ENCODE measurements at places on chromosomes 11 and 22.
A peak's percentile ranks its signal among the peaks of the same experiment; 100 is the strongest.

DNA sequence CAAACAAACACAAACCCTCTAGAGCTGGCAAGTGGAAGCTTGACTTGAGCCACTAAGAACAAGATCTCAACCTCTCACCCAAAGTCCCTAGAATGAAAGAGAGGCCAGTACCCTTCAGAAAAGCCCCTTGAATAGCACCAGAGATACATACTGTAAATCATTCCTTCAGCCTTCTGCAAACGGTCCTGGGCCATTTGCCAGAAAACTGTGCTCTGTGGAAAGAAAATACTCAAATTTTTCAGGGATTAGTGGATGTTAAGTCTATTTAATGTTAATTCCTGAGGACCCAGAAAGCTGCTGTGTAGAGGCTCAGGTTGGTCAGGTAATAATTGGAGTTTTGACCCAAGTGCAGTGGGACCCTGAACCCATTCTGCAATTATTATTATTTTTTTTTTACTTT is 16.9 kb downstream of the SERPINH1 start:
- DNase-seq = no peak

DNA sequence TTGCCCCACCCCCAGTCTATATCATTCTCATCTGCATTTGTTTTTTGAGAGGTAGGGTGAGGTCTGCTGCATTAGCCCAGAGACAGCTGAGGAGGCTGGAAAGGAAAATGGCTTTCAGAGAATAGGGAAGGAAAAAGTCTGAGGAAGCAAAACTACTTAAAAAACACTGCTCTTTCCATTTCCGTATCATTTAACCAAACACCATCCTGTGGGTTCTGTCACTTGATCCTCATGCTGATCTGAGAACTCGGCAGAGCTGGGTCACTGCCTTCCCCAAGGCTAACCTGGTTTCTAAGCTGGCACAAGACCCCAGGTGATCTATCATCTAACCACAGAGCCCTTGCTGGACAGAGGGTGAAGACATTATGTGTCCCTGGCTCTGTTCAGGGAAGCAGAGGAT is 1.2 kb downstream of the FOLR2 start:
- no peak for DNase-seq

DNA sequence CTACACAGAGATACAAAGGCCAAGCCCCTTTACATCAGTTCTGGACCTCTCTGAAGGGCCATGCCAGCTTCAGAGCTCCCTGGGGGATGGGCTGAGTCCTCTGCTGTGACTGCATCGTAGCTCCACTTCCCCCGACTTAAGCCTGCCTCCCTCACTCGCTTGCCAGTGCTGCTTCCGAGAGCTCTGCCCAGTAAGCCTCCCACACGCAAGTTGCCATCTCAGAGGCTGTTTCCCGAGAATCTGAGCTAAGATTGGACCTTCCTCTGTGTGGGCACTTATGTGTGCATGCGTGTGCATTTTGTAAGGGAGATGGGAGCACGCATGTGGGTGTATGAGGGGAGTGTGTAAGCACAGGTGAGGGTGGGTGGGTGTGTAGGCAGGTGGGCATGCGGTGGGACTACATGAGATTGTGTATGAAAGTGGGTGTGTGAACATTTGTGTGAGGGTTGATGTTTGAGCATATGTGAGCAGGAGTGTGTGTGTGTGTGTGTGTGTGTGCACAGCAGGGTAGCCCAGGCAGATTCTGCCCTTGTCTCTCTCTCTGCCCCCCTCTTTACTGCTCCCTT is 163.0 kb upstream of the SYT13 start:
- no peak for DNase-seq

DNA sequence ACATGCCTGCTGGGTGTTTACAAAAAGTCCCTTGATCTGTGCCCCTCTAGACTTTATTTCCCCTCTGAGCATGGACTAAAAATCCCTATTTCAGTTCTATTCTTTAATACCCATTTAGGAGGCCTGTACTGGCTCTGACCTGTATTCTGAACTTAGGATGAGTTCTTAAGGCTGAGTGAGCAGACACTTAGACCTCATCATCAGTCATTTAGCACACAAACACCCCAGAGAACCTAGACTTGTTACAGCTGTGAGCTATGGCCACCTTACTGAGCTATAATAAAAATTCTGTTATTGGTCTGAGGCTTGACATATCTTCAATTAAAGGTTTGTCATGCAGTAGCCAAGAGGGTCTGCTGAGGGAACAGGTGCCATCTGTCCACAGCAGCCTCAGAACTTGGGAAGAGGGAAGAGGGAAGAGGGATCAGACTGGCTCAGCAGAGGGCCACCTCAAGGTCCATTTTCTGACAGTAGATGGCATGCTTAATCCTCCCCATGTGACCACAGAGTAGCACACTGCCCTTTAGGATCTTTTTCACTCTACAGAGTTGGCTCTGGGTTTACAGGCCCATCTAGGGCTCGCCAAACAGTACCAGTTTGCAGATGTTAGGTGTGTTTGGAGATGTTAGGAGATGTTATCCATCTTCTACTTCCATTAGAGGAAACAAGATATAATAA is 30.2 kb upstream of the RRM1 start:
- DNase-seq = no peak

DNA sequence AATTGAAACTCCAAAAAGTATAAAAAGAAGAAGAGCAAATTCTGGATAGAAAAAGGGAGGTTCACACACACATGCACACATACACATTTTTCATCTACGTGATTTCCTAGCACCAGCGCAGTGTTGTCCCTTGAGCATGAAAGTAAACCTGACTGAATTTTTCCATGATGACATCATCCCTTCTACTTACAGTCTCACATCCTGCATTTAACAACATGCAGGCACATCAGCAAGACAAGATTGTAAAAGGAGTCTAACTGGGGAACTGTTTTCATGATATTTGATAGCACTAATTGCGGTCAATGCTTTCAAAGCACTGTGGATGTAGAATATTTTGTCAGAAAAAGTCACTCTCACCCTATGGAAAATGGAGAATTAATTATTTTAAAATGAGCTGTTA is 36.6 kb downstream of the GAS2 start:
- DNase-seq = peak; percentile 10

GRCh38 chr11:130894322-130895025 is 21.8 kb downstream of the SNX19 start:
- DNase-seq = peak; percentile 64

DNA sequence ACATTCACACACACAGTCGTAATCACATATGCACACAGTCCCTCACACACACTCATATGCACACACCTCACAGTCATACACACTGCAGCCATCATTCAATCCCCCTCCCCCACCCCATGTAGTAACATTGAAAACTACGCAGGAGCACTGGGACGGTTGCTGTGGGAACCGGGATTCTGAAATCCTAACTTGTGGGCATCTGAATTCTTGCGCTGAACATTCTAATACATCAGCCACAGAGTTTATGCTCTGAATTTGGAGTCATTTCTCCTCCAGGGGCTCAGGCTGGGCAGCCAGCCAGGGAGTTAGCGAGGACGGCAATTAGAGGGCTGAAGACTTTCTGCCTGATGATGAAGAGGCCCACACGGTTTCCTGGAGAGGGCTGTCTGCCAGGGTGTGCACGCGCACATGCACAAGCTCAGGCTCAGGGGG is 32.7 kb downstream of the CD6 start:
- no peak for DNase-seq

GRCh38 chr11:38582151-38582550 is 1984.1 kb upstream of the RAG2 start:
- no peak for DNase-seq

- no peak for DNase-seq
These were observed 17.7 kb downstream of the MOGAT2 start for GRCh38 chr11:75735181-75735845.

DNA sequence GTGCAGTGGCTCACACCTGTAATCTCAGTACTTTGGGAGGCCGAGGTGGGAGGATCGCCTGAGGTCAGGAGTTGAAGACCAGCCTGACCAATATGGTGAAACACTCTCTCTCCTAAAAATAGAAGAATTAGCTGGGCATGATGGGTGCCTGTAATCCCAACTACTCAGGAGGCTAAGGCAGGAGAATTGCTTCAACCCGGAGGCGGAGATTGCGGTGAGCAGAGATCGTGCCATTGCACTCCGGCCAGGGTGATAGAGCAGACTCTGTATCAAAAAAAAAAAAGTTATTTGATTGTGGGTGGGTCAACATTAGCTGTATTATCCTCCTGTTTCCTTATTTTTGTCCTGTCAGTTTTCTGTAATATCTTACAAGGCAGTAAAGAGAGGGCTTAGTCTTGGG is 11.9 kb upstream of the RFPL1 start:
- DNase-seq = no peak

DNA sequence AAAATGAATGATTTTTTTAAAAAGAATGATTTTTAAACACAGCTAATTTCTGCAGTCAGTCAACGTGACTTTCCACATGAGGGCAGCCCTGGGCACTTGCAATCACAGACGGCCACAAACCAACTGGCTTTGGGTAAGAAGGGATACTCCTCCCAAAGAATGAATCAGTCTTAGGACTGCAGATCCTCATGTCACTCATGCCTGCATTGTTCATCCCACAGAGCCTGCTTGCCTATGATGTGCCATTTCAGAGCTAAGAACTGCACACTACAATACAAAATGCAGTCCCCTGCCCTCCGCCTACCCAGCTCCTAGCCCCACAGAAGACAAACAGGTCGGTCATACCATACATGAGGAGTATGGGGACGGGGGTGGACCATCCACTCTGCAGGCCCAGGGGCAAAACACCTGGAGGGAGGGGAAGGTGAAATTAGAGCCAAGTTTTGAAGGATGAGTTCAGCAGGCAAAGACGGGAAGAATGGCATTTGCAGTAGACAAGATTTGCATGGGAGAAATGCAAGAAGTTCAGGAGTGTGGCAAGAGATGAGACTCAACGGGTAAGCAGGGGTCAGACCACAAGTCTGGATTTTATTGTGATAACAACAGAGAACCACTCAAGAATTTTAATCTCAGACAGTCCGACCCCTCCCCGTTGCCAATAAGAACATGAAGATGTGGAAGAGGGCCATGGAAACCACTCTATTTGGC is 24.7 kb downstream of the PACSIN2 start:
- peak; percentile 88 for DNase-seq

DNA sequence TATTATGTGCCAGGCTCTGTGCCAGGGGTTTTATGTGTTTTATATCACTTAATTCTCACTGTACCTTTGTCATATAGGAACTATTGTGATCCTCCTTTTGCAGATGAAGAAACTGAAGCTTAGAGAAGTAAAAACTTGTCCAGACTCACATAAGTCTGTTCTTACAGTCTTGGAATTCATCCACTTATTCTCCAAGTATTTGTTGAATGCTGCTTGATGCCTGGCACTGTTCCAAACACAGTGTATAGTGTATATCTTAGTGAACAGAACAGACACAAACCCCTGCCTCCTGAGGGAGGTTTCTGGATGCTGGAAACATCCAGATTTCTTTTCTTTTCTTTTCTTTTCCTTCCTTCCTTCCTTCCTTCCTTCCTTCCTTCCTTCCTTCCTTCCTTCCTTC is 29.0 kb upstream of the FGF3 start:
- DNase-seq = no peak

GRCh38 chr11:107859459-107860239 is 1.1 kb upstream of the SLC35F2 start:
- peak; percentile 63 for DNase-seq

- no peak for DNase-seq
These were observed 1.5 kb downstream of the MAFF start for GRCh38 chr22:38203090-38203810.

DNA sequence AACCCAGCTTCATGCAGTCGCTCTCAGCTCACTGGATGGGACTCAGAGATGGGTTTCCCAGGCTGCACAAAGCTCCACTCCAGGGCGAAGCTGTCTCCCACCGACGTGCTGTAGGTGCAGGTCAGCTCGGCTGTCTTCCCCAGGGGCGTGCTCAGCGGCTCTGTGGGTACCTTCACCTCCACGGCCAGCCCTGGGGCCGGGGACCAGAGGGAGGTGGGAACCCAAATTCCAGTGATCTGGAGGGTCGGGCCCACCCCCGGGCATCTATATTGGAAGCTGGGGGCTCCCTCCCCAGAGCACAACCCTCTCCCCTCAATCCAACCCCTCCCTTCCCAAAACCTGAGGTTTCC is 689 bp downstream of the VSIG2 start:
- DNase-seq = no peak

DNA sequence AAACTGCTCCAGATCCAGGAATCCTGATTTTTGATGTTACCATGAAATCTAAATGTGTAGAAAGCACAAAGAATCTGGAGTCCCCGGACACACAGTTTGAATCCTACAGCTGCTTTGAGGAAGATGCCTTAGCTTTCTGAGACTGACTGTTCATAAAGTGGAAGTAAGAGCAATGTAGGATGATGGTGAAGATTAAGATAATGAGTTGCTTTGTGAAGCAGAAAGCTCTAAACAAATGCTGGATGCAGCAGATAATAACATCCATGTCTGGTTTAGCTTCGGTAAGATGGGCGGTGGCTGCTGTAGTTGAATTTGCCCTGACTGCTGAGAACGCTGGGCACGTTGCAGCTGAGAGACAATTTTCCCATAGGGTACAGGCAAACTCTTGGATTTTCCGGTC is 20.1 kb downstream of the OVOL1 start:
- no peak for DNase-seq

DNA sequence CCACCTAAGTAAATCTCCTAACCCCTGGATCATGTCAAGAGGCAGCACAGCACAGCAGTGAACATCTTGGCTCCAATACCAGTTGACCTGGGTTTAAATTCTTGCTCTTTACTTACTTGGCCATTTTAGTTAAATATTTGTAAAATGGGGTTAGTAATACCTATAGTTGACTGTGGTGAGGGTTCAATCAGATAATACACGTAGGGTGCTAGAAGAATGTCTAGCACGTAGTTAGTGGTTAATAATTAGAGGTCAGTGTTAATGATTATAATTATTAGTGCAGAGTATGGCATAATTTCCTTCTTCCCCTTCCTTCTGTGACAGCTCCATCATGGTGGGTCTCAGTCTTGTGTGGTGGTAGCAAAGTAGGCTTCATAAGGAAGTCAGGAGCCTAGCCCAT is 520.8 kb downstream of the INSC start:
- no peak for DNase-seq

- no peak for DNase-seq
These were observed 1.6 kb downstream of the NADSYN1 start for GRCh38 chr11:71454470-71455113.

DNA sequence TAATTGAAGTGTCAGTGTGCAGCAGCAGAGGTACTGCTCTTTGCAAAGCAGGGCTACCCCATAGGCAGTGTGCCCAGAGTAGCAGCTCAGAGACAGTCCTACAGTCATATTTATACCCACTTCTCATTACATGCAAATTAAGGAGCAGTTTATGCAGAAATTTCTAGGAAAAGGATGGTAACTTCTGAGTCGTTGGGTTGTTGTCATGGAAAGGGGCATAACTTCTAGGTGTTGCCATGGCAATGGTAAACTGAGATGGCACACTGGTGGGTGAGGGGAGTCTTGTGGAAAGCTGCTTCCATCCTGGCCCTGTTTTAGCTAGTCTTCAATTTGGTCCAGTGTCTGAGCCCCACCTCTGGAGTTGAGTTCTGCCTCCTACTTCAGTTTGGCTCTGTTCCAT is 77.4 kb downstream of the MN1 start:
- no peak for DNase-seq

- DNase-seq = no peak
These were observed 35.7 kb upstream of the MICAL2 start for GRCh38 chr11:12074529-12075195.
